ENCODE measurements at places on chromosomes 11 and 22.

GRCh38 chr11:1336836-1337646 is 27.6 kb upstream of the TOLLIP start:
- no peak for DNase-seq

GRCh38 chr11:65210748-65211147 is 29.0 kb downstream of the CAPN1 start:
- no peak for DNase-seq

GRCh38 chr11:18739685-18740084 is 13.7 kb upstream of the IGSF22 start:
- DNase-seq: no peak

GRCh38 chr11:95254131-95254704 is 23.2 kb upstream of the SESN3 start:
- peak; percentile 87 for DNase-seq

DNA sequence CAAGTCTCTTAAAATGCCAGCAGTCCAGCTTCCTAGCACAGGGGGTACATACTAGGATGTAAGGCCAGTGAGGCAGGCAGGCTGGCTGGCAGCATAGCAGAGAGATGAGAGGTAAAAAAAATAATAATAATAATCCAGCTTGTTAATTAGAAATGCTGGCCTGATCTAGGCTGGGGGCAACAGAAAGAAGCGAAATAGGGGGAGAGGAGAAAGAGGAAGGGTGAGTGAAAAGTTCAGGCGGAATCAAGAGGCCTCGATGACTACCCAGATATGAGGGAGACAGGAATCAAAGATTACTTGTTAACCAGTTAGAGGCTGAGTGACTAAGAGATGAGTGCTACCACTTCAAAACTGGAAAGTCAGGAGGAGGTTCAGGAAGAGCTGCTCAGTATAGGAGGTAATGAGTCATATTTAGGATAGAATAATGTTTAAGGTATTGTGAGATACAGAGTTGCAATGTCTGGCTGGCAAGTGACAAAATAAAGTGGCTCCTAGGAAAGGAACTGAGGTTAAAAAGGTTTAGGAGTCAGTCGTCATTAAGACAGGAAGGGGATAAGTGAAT is 2.8 kb downstream of the ALKBH8 start:
- no peak for DNase-seq

DNA sequence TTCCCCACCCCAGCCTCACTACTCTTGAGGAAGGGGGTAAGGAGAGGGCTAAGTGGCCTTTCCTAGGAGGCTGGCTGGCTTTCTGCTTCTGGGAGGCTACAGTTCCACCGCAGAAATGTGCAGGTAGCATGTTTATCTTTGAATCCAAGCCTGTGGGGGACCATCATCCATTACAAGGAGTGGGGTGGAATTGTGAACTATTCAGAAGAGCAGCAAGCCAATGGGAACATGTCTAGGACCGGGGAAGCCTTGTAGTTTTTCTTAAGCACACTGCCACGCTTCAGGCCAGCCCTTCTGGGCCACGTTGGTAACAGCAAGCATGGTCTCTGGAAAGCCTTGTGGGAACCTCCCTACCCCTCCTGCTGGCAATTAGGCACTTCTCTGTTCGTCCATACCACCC is 100.3 kb downstream of the AMOTL1 start:
- DNase-seq: no peak

GRCh38 chr11:120430146-120430545 is 81.4 kb upstream of the GRIK4 start:
- no peak for DNase-seq

GRCh38 chr11:3959903-3960265 is 104.4 kb downstream of the STIM1 start:
- DNase-seq: no peak

Data from NCI-H2029 (cell line).